ENCODE measurements at places on chromosomes 1 and 21. TPM values are rescaled to one million over a fixed set of nuclear protein-coding genes. Genes with fewer than 3 reads are reported as not detected.
A peak's percentile ranks its signal among the peaks of the same experiment; 100 is the strongest.

Gene S100A6
- 2,979 TPM for total RNA-seq

DNA sequence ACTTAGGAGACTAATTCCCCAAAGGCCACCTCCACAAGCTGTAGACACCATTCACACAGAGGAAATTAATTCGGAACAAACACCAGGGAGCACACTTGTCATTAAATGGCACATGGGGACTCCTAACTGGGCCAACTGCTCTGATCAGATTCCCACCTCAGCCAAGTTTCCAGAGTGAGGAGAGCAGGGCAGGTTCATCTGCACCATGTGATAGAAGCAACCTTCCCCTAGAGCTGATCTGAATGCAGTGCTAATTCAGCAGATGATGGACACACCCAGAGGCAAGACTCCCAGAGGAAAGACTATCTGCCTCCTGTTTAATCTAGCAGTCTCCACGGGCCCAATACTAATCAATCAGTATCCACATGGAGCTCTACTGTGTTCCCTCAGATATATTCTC, 147.0 kb downstream of the VAV3 start:
- DNase-seq, result no peak

Gene GSTM1
- total RNA-seq, result 15.1 TPM

Gene MLLT11
- 6.6 TPM for total RNA-seq

- no peak for DNase-seq
These were observed 7.9 kb upstream of the PHGDH start for GRCh38 chr1:119703666-119704450.

DNA sequence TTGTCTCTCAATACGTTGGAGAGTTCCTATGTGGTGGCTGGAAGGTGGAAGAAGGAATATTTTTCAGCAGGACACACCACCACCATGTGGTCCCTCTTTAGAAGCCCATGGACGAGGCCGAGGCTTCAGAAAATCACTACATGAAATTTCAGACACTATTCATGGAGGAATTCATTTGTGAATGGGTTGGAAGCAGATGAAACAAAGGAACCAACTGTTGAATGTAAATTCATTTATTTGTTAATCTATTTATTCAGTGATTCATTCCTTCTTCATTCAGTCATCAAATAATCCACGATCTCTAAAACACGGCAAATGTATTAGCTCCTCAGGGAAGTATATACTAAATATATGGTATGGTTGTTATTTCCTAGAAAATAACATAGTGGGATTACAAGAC, 12.2 kb downstream of the SLC35F3 start:
- peak; percentile 43 for DNase-seq

DNA sequence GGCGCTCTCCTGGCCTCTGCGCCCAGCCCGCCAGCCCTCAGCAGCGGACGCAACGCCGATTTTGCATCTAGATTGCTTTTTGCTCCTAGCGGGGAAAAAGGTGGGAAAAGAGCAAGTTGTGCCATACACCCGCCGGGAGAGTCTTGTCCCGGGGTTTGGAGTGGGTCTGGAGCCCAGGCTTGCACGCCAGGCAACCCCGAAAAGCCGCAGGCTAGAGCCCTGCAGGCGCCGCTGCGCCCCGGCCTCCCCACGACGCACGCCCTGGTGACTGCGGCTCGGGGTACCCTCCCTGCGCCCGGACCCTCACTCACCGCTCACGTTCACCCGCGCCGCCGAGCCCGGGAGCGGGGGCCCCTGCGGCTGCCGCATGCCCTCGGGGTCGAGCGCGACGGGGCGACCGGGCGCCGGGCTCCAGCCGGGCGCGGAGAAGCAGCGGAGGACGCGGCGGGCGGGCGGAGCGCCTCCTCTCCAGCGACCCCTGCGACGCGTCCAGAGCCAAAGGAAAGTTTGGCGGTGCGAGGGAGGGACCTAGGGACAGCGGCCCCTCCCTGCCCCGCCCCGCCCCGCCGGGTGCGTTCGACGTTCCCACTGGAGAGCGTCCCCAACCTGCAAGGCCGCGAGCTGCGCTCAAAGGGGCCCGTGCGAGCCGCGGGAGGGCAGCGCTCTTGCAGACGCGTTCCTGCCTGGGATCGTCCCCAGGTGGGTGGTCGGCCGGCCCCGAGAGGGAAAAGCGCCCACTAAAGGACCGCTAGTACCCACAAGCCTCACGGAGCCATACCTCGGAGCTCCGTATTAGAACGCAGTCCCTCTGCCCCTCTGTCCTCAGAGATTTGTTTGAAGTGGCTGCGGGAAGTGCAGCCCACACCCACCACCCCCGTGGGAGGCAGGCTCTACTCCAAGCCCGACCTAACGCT, at the start of gene LPAR3:
Gene LPAR3 (minus strand): TSS at position 502 of the 914 bp plus-strand sequence. CDS start 27,086 bp downstream, outside the sequence.
- no peak for DNase-seq

Gene TTC13
- 12.2 TPM for total RNA-seq

GRCh38 chr1:67342076-67342890, 34.6 kb downstream of the IL12RB2 start:
- no peak for DNase-seq

Gene TPTE
- not detected for total RNA-seq

GRCh38 chr1:111725192-111725591, 14.0 kb downstream of the INKA2 start:
- DNase-seq, result no peak

- DNase-seq, result peak; percentile 87
These were observed 59.9 kb downstream of the PLXNA2 start for GRCh38 chr1:208183977-208184911.

Gene HUNK
- 1.8 TPM for total RNA-seq

GRCh38 chr1:107777664-107778047, 187.3 kb downstream of the VAV3 start:
- DNase-seq, result no peak

DNA sequence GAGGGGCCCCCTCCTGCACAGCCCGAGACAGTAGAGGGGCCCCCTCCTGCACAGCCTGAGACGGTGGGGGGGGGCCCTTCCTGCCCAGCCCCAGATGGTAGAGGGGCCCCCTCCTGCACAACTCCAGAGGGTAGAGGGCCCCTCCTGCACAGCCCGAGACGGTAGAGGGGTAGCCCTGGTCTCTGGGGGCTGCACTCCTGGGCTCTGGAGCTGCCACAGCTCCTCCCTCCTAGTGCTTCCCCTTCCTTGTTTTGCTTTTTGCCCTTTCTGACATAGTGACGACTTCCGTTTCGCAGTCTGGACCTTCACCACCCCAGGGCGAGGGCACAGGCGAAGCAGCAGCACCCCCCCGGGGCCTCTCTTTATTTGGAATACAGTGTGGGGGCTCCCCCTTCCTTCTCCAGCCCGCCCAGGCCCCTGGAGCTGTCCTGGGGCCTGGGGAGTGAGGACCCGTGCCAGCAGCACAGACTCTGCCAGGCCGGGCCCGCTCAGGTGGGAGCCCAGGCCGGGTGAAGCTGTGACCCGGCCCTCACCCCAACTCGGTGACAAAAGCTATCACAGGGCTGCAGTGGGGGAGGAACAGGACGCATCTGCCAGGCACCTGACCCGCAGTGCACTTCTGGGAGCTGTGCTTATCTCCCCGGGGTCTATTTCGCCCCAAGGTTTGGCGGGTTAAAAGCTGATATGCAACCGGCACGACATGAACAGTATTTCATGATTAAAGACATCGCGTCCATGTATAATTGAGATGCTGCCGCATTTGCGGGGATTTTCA, 1.1 kb upstream of the PRXL2B start:
- DNase-seq, result no peak

- DNase-seq, result peak; percentile 64
These were observed 102.0 kb upstream of the ARHGEF16 start for GRCh38 chr1:3352299-3352951.

GRCh38 chr1:113975211-113975895, 3.9 kb upstream of the OLFML3 start:
- peak; percentile 44 for DNase-seq

DNA sequence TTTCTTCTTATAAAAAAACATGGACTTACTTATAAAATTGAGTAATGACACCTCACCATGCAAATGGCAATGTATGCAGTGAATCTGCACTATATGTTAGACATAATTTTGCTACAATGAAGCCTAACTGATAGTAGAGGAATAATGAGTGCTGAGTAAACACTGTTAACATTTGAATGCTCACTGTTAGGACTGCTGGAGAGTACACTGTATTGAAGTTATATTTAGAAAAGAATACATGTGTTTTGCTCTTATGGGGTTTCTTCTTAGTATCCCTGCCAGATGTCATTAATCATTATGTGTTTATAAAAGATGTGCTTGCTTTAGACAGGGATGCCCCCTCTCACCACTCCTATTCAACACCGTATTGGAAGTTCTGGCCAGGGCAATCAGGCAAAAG, 111.1 kb upstream of the ZP4 start:
- DNase-seq, result no peak

DNA sequence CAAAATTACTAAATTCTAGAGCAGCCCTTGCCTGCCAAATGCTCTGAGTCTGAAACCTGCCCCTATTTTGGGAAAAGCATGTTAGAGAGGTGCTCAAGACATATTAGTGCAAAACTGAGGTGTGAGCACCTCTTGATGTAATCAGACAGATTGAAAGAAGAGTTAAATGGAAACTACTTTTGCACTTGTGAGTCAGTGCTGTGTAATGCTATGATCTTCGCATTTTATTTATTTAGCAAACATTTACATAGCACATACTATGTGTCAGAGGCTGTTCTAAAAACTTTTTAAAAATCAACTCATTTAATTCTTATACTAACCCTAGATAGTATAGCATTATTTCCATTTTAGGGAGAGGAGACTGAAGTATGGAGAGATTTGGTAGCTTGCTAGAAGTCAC, 138.1 kb downstream of the ELAVL4 start:
- DNase-seq, result no peak

GRCh38 chr1:99447721-99448120, 183.4 kb downstream of the PLPPR4 start:
- DNase-seq, result no peak

- DNase-seq, result no peak
These were observed 17.8 kb downstream of the AIM2 start for GRCh38 chr1:159058751-159059150.

Gene CD1B
- not detected for total RNA-seq

GRCh38 chr21:46561445-46562090, 43.3 kb downstream of the S100B start:
- DNase-seq, result no peak

GRCh38 chr1:207954104-207954503, 43.2 kb upstream of the CD34 start:
- no peak for DNase-seq

GRCh38 chr1:54396261-54396933, 9.8 kb downstream of the SSBP3 start:
- no peak for DNase-seq

DNA sequence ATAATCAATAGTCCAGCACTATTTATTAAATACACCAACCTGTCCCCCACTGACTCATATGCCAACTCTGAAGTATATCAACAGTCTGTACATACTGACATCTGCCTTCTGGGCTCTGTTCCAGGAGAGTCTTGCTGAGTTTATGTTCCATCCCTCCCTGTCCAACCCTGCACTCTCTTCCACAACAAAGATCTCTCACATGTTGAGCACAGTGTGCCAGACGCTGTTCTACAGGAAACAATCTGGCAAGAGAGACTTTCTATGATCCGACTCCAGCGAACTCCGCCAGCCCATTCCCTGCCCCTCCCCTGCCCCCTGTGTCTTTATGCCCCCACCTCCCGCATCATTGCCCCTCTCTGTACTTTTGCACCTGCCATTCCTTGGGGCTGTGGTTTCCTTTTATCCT, 3.4 kb downstream of the LACTBL1 start:
- peak; percentile 26 for DNase-seq

Gene ZNF436
- 19.8 TPM for total RNA-seq

Gene LAMC2
- 1,305 TPM for total RNA-seq

DNA sequence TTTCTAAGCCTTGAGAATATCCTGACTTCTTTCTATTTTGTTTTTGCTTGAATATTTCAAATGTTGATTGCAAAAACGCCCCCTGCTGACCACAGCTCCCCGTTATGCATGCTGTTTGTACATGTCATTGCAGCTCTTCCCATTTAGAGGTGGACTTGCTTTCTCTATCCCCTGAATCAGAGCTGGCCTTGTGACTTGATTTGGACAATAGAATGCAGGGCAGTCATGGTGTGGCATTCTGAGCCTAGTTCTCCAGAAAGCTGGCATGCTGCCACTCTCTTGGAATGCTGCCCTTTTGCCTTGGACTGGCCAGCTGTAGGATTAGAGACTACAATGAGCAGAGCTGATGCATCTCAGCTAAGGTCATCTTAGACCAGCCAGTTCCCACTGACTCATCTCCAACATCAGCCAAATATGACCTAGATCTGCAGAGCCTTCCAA, 1561.5 kb downstream of the MRPL39 start:
- DNase-seq, result peak; percentile 50

GRCh38 chr1:94608142-94608851, 66.7 kb upstream of the F3 start:
- peak; percentile 99 for DNase-seq

Gene SPRR1B
- not detected for total RNA-seq

Gene AK5
- 27.4 TPM for total RNA-seq

DNA sequence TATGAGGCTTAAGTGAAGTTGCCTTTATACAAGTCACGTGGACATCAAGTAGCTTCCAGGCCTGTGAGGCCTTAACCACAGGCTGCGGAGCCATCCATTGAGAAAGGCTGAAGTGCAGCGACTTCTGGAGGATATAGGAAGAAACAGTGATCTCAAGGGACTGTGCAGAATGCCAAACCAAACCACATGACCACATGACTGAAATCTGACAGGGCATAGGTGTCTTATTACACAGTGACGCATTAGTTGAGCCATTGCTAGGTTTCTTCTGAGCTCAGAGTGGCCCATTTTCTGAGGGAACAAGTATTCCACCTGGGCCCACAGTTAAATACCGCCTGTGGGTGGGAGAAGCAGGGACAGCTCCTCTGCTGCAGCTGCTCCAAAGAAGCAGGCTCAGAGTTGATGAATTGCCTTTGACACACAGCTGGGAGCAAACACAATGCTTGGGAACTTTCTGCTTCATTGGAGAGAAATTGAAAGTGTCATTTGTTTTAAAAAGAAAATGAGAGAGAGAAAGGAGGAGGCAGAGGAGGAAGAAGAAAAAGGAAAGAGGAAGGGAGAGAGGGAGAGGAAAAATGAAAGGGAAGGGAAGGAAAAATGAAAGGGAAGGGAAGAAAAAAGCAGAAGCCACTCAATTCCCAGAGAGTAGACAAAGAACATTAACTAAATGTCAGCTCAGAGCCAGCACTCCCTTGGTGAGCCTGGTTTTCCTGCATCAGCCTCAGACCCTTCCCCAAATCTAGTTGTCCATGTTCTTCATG, 94.4 kb downstream of the COLGALT2 start:
- DNase-seq, result peak; percentile 83

DNA sequence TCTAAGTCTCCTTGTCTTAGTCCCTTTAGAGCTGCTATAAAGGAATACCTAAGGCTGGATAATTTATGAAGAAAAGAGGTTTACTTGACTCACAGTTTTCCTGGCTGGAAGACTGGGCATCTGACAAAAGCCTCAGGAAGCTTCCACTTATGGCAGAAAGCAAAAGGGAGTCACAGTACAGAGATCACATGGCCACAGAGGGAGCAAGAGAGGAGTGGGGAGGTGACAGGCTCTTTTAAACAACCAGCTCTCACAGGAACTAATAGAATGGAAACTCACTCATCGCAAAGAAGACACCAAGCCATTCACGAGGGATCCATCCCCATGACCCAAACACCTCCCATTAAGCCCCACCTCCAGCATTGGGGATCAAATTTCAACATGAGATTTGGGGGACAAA, 68.8 kb downstream of the DDAH1 start:
- DNase-seq, result no peak

Data from renal cortical epithelial cell (primary cell).